ENCODE measurements at places on chromosomes 6 and 20.

DNA sequence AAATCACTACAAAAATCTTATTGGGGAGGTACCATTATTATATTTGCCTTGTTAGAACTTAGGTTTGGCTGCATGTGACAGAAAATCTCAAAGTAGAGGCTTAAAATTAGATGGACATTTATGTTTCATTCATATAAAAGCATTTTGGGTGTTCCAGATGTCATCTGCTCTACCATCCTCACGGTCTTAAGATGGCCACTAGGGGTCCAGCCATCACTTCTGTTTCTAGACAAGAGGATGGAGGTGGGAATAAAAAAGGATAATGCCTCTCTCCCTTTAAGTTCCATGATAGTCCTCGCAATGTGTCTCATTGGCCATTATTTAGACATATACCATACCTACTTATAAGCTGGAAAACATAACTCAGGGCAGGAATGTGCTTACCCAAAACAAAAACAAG, 929.5 kb downstream of the KIF16B start:
- no peak for DNase-seq

DNA sequence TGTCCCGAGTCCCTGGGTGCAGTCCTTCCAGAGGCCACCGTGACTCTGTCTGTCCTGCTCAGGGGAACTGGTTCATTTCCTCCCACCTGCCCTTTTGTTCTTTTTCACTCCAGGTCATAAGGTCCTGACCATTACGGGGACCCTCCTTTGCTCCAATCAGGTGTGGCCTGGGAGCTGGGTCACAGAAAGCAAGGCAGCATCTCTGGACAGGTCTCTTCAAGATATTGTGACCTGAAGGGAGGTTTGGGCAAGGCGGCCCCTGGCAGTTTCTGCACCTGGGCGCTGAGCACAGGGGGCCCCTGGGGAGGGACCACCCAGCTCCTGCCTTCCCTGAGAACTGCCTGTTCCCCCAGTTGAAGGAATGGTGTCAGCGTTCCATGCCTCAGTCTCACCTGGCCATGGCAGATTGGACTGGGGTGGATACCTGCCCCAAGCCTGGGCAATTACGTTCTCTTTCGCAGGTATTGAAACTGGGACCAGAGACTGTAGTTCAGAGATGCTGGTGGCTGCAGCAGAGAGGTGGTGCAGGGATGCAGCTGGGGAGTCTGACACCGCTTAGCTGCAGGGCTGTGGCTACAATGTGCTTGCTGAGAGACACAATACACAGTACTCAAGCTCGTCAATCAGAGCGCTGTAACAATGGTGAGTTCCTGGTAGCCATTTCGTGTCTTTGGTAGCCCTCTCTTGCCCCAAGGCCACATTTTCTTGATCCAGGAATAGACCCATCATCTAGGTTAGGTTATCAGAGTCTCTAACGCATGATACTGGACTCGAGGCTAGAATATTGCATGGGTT, 15.6 kb upstream of the NELFCD start:
- DNase-seq, result no peak

- no peak for DNase-seq
Measured at GRCh38 chr6:48476257-48476656, 365.3 kb upstream of the PTCHD4 start.

DNA sequence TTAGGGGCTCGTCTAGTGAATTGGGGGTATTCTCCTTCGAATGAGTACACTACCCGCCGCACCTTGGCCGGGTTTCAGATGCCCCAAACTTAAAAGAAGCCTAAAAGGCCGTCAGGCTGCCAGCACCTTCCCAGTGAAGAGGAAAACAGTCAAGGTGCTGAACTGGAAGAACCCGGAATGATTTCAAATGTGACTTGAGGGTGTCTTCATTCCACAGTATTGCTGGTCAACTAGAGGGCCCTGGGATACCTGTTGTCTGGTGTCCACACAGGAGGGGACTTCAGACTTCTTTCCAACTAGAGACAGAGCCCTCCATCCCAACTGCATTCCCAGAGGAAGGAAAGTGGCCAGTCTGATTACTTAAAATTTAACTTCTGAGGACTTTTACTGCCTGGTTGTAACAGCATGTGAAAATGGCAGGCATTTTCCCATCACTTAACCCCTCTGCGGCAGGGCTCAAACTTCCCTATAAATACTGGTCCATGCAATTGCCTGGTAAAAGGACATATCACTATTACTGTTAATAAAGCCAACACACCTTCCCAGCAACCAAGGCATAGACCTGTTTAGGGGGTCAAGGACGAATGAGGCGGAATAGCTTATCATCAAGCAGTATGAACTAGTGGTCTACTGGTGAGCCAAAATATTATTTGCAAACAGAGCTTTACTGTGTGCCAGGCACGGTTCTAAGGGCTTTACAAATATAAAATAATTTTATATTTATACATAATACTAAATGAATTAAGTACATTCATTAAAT, 651 bp upstream of the SAMHD1 start:
- no peak for DNase-seq

GRCh38 chr6:37674161-37674560, 23.5 kb downstream of the MDGA1 start:
- DNase-seq, result no peak

DNA sequence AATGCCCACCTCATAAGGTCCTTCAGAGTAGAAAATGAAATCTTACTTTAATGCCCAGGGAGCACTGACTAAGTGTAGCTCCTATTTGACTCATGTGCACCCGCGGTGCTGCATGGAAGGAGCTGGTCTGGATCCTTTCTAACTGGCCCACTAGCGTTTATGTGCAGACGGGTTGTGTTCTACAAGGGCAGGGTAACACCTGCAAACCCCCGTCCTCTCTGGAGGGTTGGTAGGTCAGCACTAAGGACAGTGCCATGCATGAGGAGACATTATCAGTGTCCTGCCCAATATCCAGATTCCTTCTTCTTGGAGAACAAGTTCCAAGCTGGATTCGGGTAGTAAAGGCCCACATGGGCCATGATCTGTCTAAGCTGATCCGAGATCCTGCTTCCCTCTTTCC, 140.3 kb downstream of the ANKRD60 start:
- no peak for DNase-seq

GRCh38 chr6:150922137-150922536, 56.6 kb downstream of the MTHFD1L start:
- no peak for DNase-seq

DNA sequence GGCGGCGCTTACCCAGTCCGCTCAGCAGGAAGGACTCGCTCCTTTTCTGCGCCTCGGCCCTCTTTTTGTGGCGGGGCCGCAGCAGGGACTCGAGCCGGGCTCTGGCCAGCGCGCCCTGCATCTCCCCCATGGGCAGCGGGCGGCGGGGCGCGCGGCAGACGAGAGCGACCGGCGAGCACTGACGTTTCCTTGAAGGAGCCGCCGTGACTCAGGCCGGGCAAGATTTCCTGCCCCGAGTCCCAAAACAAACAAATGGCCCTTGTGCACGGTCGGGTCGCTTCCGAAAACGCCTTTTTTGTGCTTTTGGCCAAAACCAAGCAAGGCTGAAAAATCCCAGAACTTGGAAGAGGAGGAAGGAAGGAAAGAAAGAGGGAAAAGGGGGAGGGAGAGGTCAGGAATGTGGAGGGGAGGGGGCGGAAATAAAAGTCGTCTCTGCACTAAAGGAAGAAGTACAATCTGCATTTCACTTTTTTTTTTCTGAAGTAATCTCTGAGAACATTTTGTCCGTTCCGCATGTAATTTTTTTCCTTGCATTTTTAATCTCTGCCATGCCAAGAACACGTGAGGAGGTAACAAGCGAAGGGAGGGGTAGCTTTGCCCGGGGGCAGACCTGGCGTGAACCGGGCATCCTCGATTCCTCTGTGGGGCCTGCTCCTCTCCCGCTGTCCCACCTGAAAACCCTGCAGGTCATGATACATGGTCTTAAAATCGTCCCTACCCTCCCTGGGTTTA, 123.3 kb upstream of the SLC2A12 start:
- no peak for DNase-seq

All from GM18507 (cell line).